ENCODE measurements at places on chromosomes 2 and 18.

DNA sequence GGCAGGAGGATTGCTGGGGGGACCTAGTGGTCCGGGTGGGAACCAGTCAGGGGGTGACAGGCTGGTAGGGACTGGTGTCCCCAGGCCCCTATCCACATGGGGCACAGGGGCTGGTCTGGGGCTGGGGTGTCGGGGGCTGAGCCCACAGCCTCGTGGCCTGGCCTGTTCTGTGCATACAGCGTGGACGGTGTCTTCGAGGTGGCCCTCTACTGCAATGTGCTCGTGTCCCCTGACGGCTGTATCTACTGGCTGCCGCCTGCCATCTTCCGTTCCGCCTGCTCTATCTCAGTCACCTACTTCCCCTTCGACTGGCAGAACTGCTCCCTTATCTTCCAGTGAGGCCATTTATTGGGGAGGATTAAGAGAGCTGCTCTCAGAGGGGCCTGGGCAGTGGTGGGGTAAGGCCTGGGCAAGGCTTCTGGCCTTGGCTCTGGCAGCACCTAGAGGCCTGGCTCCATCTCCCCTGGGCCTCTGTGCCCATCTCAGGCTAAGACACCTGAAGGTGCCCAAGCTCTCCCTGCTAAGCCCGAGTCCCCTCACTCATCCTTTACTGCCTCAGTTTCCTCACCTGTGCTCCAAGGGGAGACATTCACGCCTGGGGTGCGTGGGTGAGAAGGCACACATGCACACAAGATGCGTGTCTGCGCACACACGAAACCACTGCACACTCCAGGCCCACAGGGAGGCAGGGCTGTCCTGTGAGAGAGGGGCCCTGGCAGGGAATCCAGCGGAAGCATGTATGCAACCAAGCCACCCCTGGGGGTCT is 1.9 kb downstream of the CHRNG start:
- no peak for DNase-seq

DNA sequence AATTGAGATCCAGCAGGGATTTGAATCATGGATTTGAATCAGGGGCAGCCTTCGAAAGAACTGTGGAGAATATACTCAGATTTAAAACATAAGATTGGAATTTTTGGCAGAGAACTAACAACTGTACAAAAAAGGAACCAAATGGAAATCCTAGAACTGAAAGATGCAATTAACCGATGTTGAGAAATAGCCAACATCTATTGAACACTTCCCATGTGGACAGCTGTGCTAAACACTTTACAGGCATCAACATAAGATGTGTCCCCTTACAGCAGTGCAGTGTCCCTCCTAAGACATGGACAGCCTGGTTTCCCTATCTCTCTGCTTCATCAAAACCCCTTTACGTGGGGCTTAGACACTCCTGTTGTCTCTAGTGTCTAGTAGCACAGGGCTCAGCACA is 3.7 kb upstream of the IL1RN start:
- DNase-seq = no peak

DNA sequence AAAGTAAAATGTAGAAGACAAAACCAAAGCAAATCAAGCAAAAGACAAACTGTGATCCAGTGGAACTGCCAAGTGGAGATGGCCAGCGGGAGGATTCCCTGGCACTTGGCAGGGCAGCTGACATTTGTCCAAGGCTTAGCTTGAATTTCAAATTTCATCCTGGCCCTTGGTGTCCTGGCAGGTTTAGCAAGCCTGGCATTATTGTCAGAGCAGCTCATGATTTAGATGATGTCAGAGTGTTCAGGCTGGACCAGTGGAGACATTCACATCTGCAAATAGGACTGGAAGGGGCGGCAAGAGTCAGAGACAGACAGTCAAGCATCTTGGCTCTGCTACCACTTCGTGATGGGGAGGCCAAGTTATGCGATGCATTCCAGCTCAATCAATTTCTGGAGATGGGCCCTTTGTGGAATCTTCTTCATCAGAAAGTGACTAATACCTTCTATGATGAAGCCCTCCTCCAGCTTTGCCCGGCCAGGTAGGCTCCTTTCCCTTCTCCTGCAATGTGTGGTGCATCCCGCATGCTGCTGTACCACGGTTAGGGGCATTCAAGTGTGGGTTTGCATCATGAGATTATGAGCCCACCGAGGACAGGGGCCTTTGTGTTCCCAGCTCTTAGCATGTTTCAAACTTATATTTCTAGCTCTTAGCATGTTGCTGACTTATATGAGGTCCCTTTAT is 199.7 kb downstream of the ANKRD30B start:
- DNase-seq = no peak

DNA sequence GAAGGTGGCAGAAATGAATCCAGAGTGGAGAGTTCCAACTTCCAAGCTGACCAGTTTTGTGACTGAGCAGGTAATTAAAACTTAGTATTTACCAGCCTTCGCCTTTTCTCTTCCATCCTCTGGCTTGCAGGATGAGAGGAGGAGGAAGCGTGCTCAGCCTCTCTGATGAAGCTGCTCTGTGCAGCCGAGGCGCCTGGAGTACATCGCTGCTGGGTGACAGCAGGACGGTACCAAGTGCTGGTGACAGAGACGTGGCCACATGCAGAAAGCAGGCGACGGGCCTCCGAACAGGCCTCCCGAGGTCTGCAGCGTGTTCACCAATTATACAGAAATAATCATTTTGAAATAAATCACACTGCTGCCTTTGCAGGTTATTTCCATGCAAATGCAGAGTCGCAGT is 95.0 kb downstream of the MBP start:
- DNase-seq = no peak

- DNase-seq = no peak
Measured at GRCh38 chr2:158025255-158025996, 76.2 kb upstream of the UPP2 start.

DNA sequence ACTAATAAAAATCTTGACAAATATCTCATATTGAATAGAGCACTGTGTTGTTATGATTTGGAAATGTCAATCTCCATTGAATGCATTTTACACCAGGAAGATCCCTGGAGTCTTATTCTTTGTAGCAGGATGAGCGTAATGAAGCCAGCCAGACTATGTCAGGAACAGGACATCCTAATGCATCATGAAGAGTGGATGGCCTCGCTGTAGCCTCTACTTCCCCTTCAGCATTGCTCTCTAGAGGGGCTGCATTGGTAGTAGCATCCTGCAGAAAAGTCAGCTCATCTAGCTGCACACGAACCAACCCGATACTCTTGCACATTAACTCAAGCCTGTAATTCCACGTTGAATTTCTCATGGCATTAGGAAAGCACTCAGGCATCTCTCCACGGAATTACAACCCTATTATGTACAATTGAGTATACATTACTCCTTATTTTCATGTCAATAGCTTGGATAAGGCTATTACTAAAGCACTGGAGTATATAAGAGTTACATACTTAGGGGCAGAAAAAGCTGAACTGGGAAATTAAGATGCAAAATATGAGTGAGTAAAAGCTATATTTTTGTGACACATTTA is 76.1 kb downstream of the CMPK2 start:
- no peak for DNase-seq

DNA sequence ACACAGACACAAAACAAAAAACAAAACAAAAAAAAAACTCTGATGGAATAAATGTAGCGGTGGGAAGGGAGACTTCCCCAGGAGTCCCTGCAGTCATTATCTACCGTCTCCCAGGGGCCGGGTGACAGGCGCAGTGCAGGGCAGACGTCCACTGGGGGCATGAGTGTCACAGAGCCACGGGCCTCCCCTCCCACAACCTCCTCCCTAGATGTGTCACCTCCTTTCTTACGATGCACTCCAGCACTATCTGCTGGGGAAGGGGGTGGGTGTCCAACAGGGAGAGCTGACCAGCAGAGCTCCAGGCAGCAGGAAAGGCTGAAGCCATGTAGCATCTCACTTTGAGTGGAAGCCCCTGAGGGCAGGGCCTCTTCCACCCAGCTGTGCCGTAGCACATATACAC is 84.5 kb downstream of the LONRF2 start:
- no peak for DNase-seq

DNA sequence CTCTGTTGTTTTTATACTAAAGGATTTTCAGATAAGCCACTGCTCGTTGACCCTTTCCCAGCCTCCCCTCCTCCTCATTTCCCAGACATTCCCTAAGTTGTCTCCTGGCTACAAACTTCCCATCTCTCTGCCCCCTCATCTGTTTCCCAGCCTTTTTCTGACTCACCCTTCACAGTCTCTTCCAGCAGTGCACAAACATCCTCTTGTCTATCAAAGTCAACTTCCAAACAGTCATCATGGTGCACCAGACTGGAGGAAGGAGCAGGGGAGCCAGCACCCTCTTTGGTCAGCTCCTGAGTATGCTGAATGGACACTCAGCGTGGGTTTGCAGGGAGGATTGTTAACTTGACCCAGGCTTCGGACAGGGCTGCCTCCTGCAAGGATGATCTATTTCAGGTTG is 26.6 kb upstream of the SPRED2 start:
- DNase-seq = no peak

DNA sequence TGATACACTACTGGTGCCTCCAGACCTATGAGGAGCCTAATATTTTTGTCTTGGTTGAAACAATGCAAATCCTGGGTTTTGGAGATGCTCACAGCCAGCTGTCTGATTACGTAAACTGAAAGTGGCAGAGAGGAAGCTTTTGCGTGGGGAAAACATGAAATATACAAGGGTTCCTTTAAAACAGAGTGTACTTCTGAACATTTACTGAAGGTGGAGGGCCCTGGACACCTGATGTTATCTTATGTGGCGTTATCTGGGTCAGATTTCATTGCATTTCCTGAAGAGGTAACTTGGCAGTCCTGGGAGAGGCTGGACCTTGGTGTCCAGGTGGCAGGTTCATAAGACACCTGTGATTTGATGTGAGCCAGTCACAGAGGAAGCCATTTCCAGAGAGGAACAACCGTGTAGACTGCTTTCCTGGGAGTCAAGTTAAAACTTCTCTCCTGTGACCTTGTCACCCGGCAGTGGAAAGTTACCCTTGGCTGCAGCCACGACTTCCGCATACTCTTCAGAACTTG is 105.0 kb downstream of the NEDD4L start:
- no peak for DNase-seq

DNA sequence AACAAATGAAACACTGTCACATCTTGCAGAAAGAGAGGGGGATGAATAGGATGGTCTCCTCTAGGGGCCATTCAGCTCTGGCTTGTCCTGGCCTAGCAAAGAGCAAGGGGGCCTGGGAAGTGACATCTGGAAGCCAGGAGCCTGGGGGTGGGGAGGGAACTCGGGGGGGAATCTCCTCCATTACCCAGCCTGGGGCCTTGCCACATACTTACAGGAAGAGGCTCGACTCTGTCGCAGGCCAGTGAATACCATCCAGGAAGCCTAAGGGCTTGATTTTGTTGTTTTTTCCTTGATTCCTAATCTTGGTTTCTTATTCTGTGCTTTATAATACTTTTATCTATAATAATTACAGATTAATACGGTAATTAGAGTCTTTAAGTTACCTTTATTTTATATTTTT is 797.5 kb upstream of the ID2 start:
- no peak for DNase-seq

DNA sequence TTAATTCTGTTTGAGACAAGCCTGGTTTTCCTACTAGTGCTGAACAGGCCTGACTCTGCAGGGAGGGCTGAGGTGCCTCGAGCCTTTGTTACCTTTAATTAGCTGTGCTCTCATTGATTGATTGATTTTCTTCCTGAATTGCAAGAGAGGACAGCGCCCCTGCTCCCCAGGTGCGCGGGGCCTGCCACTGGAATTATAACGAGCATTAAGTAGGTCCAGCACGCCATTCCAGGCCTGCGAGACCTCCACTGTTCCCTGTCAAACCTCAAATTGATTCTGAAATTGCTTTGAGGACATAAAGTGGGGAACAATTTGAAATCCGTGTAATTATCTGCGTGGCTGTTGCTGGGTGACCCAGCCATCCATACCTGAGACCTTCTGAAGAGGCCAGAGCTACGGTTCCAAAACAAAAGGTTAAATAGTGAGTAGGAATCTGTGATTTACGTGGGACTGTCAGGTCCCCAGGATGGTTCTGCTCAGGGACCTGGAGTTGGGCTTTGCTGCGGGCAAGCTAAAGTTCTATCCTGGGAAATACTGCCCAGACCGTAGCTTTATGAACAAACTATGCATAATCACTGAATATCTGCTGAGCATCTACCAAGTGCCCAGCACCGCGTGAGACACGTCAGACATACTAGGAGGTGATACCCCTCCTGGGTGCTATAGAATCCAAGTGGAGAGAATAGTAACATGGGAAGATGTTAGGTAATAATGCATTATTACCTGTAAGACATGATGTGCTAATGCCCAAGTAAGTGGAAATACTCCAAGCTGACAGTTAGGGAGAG is 104.1 kb downstream of the ZBTB7C start:
- no peak for DNase-seq

DNA sequence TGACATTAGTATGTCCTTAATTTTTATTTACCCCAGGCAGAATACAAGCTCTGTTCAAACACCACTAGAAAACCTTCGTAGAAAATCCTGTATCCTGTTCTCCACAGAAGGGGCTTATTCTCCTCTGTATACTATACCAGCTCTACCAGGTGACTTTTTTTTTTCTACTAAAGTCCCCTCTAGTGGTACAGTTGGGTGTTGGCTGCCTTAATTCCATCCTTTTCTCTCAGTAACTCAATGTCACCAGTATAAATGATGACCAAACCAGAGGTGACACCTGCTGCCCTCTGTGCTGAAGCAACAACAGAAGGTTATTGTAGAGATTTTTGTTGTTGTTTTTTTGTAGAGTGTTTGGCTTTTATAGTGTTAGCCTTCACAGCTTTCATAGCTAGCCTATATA is 1322.0 kb downstream of the LRP1B start:
- DNase-seq = no peak

GRCh38 chr18:25289001-25289631 is 62.9 kb downstream of the ZNF521 start:
- no peak for DNase-seq

GRCh38 chr2:226913641-226914040 is 77.8 kb downstream of the RHBDD1 start:
- DNase-seq = no peak

GRCh38 chr2:54077088-54077900 is 38.1 kb upstream of the ACYP2 start:
- no peak for DNase-seq

DNA sequence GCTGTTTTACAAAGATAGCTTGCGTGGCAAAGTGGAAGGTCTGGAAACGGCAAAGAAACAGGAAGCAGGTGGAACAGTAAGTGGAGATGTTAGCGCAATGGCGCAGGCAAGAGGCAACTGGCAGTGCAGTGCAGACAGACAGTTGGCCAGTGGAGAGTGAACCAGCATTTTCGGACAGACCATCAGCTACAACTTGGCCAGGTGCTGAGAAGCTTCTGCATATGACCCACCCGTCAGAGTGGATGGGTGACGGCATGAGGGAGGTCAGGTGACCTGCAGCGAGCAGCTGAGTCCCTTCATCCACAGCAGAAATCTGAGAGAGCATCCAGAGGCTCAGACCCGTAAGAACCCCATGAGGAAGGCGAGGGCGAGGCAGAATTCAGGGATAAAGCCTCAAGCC is 33.8 kb downstream of the NPC1 start:
- DNase-seq = no peak

DNA sequence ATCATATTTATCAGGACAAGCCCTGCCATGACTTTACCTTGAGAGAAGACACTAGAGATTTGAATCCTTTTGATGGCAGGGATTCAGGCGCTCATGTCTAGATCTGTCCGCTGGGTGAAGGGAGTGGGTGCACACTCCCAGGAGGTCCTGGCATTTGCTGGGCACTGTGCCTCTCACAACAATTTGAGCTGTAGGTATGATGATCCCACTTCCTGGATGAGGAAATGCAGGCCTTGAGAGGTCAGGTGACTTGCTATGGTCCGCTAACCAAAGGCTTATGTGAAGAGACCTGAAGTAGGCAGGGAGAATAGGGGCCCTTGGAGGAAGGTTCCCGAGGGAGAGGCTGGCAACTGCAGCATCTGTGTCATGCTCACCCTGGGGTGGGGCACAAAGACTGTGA is 206.1 kb downstream of the HAUS1 start:
- no peak for DNase-seq

GRCh38 chr18:12401881-12402280 is 5.8 kb upstream of the PRELID3A start:
- DNase-seq = no peak

All from CD8-positive, alpha-beta memory T cell (primary cell).